ENCODE measurements at places on chromosomes 3 and 15.
A peak's percentile ranks its signal among the peaks of the same experiment; 100 is the strongest.

DNA sequence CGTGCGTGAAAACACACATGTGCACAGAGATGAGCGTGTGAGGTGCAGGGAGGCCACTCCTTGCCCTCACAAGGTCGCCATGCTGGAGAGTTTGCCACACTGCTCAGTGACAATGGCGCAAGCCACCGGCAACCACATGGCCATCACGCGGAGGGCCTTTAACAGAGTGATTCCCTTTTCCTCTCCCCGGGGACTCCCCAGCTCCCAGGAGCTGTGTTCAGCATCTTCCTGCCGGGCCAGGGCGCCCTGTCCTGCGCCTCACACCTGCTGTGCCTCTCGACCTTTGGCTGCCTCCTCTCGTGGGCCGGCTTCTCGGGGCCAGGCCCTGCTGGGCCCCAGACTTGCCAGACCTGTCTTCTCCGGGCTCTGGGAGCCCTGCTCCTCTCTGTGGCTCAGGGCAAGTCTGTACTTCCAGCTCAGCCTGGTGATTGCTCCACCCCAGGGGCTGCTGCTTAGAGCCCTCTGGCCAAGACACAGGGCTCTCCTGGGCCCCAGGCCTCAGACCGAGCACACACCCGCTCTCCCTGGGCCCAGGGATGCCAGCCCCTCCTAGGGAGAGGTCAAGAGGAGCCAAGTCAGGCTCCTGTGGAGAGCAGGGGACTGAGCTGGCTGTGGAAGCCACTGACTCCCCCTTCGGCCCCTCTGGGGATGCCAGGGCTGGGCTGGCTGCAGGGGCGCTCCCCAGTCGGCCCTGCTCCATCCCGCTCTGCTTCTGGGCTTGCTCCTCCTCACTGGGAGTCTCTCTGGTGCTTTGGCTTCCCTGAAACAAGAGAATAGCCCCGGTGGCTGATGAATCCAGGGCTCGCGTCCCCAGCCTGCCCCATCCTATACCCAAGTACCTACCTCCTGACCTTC is 5.6 kb downstream of the CCDC9B start:
- no peak for DNase-seq

- no peak for DNase-seq
Measured at GRCh38 chr15:50275908-50276307, 10.4 kb upstream of the HDC start.

- DNase-seq = peak; percentile 40
Measured at GRCh38 chr3:155585384-155585783, 159.5 kb downstream of the PLCH1 start.

- DNase-seq = no peak
Measured at GRCh38 chr15:84595660-84596059, 5.1 kb upstream of the ZSCAN2 start.

DNA sequence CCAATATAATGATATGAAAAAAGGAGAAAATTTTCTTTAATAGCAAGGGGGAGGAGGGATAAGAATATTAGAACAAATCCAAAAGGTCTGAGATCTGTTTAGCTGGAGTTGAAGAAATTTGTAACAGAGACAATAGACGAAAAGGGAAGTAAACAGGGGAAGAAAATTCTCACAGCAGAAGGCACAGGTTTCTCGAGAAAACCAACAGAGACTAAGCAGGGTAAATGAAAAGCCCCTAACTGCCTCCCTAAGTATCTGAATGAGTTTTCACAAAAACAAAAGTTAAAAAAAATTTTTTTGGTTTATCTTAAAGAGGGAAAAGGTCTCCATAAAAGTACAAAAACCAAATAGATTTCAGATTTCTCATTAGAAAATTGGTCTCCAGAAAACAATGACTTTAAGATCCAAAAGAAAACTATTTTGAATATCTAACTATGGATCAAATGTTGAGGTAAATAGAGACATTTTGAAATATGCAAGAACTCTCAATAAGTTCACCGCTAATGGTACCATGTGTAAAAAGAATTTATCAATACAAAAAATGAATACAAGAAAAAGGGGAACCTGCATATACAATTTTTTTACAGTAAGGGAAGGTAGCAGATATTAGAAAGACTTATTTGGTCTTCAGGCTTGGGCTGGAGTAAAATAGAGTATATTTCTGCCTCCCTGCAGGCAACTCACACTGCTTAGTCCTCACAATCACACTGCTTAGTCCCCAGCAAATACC is 23.9 kb upstream of the NEK10 start:
- no peak for DNase-seq

- no peak for DNase-seq
Measured at GRCh38 chr3:100020876-100021644, 93.2 kb downstream of the FILIP1L start.

DNA sequence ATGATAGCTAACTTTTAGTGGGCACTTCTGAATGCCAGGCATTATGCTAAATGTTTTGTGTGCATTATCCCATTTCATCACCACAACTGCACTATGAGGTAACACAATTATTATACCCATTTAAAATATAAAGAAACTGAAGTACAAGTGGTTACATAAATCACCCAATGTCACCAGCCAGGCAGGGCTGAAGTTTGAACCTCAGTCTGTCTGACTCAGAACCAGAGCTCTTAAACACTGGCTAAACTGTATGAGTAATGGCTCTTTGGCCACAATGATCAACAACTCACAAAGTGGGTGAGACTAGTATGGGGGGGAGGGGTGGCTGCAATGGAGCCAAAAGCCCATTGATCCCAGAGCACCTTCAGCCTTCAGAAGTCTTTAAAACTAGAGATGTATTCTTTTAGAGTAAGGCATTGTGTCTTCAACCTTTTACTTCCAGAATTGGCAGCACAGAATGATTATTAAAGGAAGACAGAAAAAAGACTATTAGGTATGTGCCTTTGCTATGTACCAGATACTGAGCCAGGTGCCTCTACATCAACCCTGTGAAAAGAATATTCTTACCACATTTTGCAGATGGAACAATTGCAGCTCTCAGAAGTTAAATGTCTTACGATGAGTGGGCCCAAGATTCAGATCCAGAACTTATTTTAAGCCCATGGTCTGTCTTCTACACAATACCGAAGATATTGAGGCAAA is 166.9 kb downstream of the UACA start:
- DNase-seq = no peak

GRCh38 chr3:84547971-84548970 is 410.5 kb upstream of the CADM2 start:
- DNase-seq = peak; percentile 47

GRCh38 chr15:66761726-66762595 is 59.9 kb downstream of the SMAD6 start:
- no peak for DNase-seq

- no peak for DNase-seq
Measured at GRCh38 chr3:72972706-72973030, 23.9 kb upstream of the PPP4R2 start.

- no peak for DNase-seq
Measured at GRCh38 chr3:16860234-16860633, 24.5 kb upstream of the PLCL2 start.

DNA sequence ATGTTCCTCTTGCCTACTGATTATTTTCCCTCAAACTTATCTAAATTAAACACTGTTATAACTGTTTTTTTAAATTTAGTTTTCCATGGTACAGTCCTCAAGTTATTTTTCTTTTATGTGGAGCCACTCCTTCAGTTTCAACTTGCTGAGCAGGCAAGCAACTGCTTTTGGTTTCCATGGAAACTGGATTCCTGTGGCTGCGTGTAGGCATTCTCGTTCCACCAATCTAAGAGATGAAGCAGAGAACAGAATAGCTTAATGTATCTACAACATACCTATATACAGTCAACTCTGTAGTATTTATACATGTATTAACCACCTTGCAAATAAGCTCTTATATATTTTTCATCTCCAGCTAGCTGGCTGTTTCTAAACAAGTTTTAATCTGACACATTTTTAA is 25.8 kb upstream of the ANXA2 start:
- DNase-seq = peak; percentile 9

GRCh38 chr3:195113536-195114425 is 157.2 kb downstream of the XXYLT1 start:
- no peak for DNase-seq

DNA sequence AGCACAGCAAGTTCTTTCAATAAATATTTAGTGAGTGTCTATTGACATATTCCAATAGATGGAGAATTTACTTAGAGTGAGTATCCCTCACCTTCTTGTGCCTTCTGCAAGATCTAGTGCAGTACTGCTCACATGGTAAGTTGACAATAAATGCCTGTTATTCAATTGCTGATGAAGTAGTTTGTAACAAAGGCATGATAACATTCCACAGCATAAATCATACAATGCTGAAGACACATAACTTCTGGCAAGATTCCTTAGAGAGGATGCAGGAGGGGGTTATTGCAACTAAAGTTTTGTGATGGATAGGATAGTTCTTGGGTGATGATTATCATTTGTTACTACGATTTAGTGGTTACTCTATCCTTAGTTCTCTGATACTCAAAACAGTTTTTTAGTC is 112.2 kb upstream of the RBMS3 start:
- no peak for DNase-seq

GRCh38 chr3:172513488-172513887 is 9.7 kb downstream of the TNFSF10 start:
- no peak for DNase-seq

GRCh38 chr15:51776952-51777569 is 25.7 kb downstream of the TMOD2 start:
- no peak for DNase-seq

GRCh38 chr15:63497642-63498467 is 6.5 kb upstream of the USP3 start:
- no peak for DNase-seq

GRCh38 chr3:177441276-177441812 is 244.1 kb upstream of the TBL1XR1 start:
- DNase-seq = no peak

DNA sequence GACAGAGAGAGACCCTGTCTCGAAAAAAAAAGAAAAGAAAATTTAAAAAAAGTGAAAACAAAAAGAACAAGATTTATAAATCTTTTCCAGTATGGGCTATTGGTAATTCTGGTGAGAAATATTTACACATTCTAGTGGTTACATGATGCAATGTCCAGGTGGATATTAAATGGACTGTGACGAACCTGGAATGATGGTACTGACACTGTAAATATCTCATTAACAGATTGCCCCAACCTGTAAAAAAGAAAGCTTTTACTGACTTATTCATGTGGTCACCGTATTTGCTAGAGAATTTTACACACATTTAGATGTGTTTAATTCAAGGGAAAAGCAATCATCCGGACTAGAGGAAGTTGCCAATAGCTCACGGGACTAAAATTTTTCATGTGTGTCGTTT is 162.1 kb upstream of the LRIG1 start:
- no peak for DNase-seq

DNA sequence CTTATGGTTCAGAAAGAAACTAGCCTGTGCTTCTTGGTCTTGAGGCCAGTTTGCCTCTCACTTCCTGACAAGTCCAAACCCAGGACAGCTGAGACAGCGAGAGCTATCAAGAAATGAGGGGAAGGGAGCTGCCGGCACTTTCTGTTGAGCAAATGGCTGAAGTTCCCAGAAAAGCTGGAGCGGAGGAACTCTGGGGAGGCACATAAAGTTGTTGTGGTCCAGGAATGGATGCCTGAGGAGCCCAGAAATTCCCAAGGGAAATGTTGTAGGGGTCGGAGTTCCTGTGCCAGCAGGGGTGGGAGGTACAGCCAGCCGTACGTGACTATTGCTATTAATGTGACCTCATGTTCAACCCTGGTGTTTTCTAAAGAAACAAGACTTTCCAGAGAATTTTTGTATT is 98.8 kb upstream of the TNFAIP8L3 start:
- DNase-seq = no peak

- peak; percentile 64 for DNase-seq
Measured at GRCh38 chr3:89107461-89108290, at the start of gene EPHA3. EPHA3 (plus strand) TSS chr3:89107621; CDS start chr3:89107749, 128 bp downstream.

DNA sequence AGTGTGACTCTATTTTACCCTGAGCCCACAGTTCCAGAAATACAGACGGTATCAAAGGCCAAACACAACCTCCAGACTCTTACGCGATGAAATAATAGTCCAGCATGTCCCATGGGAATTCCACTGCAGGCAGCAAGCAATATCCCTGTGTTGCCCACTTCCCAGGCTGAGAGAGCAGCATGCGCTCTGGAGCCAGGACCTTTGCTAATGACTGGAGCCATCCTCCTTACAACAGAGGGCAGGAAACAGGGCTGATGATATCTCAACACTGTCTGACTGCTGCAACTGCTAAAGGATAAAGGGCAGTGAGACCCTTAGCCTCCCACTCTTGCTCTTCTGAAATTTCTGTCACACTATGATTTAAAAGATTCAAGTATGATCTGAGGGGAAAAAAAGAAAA is 34.8 kb downstream of the MCF2L2 start:
- DNase-seq = no peak

DNA sequence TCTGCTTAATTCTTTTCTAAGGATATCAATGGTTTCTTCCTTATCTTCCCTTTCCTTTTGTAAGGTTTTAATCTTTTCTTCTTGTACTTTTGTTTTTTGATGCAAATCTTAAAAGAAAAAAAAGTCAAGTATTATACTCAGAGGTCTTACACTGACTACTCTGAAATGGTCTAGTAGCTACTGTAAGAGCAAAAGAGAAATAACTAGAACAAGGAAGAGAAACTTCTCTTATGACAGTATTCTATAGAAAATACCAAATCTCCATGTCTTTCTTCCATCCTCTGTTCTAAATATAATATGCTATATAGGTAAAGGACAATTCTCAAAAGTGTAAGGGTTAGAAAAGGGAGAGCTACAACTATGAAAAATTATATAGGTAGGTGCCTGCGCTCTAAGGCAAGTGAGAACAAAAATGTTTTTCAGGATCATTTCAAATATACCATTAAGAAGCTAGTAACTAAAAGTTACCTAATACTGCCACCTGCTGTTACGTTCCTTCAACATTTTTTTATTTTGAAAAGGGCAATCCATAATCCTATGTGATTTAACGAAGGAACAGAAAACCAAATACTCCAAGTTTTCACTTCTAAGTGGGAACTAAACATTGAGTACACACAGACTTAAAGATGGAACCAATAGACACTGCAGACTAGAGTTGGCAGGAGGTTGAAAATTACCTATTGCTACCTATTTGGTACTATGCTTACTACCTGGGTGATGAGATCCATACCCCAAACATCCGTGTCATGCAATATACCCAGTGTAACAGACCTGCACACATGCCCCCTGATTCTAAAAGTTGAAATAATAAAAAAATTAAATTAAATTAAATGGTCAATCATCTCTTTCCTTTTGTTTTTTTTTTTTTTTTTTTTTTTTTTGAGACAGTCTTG is 36.7 kb downstream of the CIP2A start:
- no peak for DNase-seq

DNA sequence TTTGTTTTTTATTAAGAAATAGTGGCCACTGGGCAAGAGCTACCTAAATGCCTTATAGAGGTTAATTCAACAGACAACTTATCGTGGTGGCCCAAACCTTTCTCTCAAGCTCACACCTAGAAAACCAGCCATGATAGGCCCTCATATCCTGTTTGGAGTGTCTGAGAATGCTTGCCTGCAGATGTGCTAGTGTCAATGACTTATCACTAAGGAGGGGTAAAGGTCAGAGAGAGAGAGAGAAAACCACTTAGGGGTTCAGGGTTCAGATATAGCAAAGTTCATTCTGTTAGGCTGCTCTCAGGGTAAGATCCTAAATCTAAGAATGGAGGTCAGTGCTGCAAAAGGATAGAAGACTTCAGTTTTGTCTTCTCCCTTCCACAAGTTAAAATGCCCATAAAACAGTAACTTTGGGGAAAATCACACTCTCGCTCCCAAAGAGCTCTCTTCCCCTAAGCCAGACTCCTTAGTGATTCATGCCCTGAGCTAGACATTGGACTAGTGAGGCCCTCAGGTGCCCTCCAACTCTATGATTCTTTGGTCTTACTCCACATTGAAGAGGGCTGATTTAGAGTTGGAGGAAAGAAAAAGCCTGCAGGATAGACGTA is 30.3 kb upstream of the B3GNT5 start:
- DNase-seq = no peak
